Activated CD4-positive, alpha-beta memory T cell treated with anti-CD3 and anti-CD28 coated beads for 36 hours (primary cell): ENCODE measurements at places on chromosomes 6 and 20. TPM values are rescaled to one million over a fixed set of nuclear protein-coding genes. Genes with fewer than 3 reads are reported as not detected.

PERP gene
- 8.7 TPM for total RNA-seq

TINAG gene
- total RNA-seq, result not detected

GINS1 gene
- 31.5 TPM for total RNA-seq

EYA4 gene
- not detected for total RNA-seq

MEI4 gene
- total RNA-seq, result not detected

DNA sequence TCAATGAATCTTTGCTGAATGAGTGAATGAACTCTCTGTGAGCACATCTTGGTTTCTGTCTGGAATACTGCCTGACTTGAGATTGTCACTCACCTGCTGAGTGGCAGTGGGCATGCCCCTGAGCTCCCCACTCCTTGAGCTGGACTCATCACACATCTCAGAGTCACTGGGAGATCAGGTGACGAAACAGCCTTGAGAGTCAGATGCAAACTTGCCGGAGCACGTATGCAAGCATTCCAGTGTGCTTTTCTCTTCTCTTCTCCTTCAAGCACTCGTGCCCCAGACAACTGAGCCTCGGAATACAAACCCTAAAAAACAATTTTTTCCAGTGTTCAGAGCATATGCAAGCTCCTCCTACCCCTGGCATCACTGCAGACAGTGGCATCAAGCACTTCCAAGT, 9.4 kb upstream of the BMP7 start:
- no peak overlapping the region for H3K27ac ChIP-seq
- no peak for DNase-seq
- H3K4me3 ChIP-seq, result no peak overlapping the region
- H3K4me1 ChIP-seq, result no peaks in the 10 kb centered on the region

DNA sequence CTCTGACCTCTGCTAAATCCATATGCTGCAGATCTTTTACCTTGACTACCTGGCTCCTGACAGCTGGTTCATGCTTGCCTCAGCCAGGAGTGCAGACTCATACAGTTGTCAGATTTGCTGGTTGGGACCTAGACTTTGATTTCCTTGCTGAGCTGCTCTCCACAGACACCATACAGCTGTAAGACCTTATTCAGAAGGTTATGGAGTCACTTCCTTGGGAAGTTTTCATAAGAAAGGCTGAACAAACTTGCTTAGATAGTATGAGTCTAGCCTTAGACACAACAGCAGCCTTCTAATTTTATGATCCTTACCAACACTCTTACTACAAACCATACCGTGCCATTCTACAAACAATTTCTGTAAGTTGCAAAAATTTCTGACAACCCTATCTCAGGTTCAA, 102.9 kb downstream of the EDN1 start:
- no peaks in the 10 kb centered on the region for H3K36me3 ChIP-seq
- H3K27ac ChIP-seq, result no peak overlapping the region
- H3K27me3 ChIP-seq, result peaks cover 7% of the 10 kb centered on the region
- no peak overlapping the region for H3K4me3 ChIP-seq
- H3K4me1 ChIP-seq, result no peaks in the 10 kb centered on the region
- no peak for DNase-seq

- DNase-seq, result no peak
- no peak overlapping the region for H3K27ac ChIP-seq
- H3K4me3 ChIP-seq, result no peak overlapping the region
Measured at GRCh38 chr6:126376682-126377081, 36.8 kb downstream of the CENPW start.

DNA sequence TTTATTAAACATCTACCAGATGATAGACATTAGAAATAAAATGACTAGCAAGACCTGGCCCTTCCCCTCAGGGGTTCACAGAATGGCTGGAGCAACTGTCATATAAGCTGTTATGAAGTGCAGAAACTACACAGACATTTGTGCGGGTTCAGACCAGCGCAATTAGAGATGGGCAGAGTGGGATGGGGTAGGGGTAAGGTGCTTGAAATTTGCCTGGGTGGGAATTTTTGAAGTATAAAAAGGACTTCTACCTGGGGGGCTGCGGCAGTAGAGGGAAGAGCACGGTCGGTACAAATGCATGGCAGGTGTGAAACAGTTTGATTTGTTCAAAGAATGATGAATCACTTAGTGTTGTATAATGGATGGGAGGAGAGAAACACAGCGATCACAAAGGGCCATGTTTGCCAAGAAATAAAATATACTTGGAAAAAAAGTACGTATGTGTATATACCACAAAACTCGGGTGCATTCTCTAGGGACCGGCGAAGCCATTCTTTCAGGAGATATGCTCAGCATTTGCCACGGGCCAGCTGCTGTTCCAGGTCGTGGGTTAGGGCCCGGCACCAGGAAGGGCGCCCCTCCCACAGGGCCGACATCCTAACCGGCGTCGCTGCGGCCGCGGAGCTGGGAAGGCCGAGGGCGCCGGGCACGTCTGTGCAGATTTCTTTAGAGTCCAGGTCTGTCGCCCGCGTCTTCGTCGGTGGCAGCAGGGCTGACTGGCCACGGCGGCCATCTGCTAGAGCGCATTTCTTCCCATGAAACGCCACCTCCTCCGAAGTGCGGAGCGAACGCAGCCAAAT, 809 bp upstream of the NOL7 start:
- peak overlapping the region; percentile 92 for H3K27ac ChIP-seq
- peak overlapping the region; percentile 87 for H3K4me3 ChIP-seq
- H3K4me1 ChIP-seq, result peaks cover 44% of the 10 kb centered on the region
- peak; percentile 22 for DNase-seq

GRCh38 chr20:5195655-5196054, 68.8 kb downstream of the CDS2 start:
- peaks cover 20% of the 10 kb centered on the region for H3K36me3 ChIP-seq
- no peak for DNase-seq
- no peak overlapping the region for H3K27ac ChIP-seq
- peaks cover 24% of the 10 kb centered on the region for H3K4me1 ChIP-seq
